ENCODE measurements at places on chromosomes 12 and 14.

DNA sequence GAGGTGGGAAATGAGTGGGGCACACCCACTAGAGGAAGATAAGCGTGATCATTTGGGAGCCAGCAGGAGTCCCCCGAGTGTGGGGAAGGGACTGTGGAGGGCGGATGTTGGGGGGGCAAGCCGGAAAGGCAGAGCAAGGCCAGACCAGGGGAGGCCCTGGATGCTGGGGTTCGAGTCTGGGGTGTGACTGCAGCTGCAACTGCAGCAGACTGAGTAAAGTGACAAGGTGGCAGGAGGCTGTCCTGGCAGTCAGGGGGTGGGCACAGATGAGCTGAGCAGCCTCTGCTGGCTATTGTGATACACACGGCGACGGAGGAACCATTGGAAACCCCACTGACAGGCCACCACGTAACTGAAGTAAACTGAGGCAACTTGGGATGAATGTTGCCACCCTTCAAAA, 110.2 kb downstream of the LGMN start:
- DNase-seq: no peak

GRCh38 chr12:116018282-116018681, 259.2 kb downstream of the MED13L start:
- DNase-seq: no peak

DNA sequence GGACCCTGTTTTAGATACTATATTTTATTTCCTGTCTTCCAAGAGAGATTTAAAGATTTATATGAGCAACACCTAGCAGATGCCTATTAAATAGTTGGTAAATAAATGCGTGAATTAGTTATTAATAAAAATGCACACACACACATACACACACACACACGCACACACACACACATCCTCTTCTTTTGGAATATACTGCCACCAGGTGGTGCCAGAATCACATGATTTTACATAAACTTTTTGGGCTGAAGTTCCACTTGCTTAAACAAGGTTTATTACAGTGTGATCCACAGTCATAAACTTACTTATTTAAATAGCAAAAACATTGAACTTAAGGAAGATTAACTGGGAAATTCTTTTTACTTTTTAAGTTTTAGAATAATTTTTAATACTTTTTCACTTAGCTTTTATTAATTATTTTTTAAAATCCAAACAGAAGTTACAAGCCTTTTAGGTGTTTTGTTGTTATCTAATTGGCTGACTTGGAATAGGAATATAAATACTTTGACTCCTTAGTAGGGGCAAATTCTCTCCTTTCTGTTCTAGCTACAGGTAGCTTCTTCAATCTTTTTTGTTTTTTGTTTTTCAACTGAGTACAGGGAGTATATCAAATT, 17.5 kb downstream of the RAD51B start:
- DNase-seq: no peak

GRCh38 chr14:87260460-87260859, 732.5 kb downstream of the GALC start:
- no peak for DNase-seq

DNA sequence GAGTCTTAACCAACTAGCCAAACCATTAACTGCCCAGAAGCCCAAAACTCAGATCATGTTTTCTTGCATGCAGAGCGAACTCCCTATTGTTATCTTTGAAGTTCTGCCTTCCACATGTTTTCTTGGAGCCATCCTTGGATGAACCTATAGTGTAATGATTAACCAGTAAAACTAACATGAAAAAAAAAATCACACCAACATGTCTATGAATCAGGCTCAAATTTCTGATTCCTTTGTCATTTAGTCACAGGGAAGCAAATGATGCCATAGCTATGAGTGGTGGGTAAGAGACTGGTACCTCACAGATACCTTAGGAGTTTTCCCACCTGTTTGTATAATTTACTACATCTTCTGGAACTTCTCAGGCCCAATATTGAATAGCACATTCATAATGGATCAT, 70.7 kb downstream of the PTPRO start:
- no peak for DNase-seq

DNA sequence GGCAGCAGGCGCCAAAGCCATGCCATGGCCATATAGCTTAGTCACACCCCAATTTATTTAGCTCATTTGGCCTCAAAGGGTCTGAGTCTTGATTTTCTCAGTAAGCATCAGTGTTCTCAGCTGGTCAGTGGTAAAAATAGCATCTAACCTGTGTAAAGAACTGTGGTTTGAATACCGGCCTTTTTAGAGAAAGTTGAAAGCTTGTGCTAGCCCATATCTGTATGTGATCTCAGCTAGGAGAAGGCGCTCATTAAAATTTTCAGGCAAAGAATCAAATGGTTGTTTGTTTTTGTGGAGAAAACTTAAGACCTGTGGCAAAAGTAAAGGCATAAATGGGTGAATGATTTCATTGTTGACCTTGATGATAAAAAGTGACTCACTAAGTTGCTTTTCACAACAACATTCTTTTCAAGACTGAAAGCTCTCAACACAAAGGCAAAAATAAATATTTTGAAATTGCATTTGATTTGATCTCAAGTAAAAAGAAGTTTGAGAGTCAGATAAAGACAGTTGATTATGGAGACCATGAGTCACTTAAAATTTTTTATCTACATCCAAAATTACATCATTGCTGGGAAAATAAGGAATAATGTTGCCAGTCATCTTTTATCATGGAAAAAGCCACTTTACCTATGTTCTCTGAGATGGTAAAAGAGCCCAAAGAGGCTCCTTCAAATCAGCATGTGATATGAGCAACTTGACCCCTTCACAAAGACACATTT, 128.5 kb upstream of the RGS6 start:
- DNase-seq: no peak

DNA sequence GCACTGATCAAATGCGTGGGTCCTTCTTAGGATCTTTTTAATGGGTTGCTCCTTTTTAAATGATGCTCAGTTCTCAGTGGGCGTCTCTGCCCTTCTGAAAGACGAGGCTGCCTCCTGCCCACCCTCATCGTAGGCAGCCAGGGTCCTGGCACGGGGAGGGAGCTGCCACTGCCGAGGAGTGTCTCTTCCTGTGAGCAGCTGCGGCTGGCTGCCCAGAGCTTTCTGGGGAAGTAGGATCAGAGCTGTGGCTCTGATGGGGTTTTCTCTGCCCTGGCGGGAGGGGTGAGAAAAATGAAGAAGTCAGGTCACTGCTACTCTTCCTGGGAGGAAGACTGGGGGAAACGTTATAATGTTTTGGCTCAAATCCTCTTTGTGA, 31.1 kb upstream of the BEGAIN start:
- no peak for DNase-seq

Measured in activated T-helper 1 cell treated with Interleukin-2 at 50 U/mL for 16 hours (primary cell).